Stimulated activated CD8-positive, alpha-beta memory T cell treated with anti-CD3 and anti-CD28 coated beads, Interleukin-4, amount 100 ng/mL, for 1 hour (primary cell): ENCODE measurements at places on chromosomes 5 and 9.

DNA sequence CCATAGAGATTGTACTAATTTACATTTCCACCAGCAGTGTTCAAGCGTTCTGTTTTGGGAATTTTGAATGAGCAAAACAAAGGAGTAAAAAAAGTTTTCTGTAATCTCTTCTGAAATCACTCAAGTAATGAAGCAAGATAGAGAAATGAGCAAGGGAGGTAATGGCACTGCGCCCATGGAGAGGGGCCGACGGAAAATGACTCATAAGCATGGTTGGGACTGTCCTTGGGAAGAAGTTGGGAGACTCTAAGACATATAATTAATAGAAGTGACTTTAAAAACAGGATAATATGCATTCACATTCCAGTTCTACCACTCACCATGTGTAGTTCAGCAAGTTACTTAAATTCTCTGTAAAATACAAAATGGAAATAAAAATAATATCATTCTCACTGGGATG lies 62.5 kb upstream of the C5orf46 start:
- DNase-seq, result no peak

DNA sequence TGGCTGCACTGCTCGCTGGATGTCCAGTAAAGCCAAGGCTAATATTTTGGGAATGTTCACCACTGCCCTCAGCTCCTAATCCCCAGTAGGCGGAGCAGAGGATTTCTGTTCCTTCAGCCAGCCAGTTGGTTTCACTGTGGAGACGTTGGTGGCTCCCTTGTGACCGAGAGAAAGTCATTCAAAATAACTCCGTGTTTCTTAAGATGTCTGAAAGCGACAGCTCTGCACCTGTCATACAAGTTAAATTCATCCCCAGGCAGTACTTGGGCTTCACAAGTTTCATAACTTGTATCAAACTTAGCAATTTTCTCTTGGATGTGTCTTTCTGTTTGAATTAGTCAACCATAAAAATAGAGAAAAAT lies 382 bp upstream of the CDKN2B start:
- DNase-seq, result no peak

GRCh38 chr5:36529142-36529541 lies 77.3 kb upstream of the SLC1A3 start:
- no peak for DNase-seq

- no peak for DNase-seq
Measured at GRCh38 chr5:115686738-115687074, 60.9 kb upstream of the TMED7 start.

- DNase-seq, result no peak
Measured at GRCh38 chr9:130681769-130682420, 11.7 kb upstream of the EXOSC2 start.

GRCh38 chr9:107067739-107068416 lies 204.9 kb downstream of the ZNF462 start:
- DNase-seq, result no peak

DNA sequence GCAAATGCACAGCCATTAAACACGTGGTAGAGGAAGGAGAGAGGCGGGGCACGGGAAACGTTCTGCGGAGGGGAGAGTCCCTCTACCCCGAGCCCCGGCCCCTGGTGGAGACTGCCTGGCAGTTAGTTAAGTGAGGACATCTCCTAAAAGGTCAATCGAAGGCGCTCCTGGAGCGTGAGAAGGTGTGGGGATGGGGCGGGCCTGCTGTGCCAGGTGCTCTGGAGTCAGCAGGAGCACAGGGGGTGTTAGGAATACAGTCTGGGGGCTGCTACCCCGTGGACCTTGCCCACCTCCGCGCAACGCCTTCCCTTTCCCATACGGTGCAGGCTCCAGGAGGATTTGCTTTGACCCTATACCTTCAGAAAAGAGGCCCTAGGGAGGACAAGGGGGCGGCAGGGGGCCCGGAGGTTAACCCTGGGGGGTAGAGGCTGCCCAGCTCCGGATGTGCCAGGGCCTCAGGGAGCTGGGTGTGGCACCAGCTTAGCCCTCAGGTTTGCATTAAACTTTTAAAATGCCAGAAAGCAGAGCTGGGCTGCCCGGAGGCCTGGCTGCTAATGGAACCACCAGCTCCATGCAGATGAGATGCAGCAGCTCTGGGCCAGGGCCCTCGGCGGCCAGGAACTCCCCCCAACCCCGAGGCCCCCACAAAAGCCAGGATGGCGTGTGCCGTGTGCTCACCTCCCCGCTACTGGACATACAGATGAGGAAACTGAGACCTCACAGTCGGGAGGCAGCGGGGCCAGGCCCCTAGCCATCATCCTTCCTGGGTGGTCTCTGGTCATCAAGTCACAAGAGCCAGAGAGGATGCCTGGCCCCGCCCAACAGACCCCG lies 39.2 kb downstream of the NACC2 start:
- DNase-seq, result no peak
